ENCODE measurements at places on chromosomes 4 and X.
A peak's percentile ranks its signal among the peaks of the same experiment; 100 is the strongest.

DNA sequence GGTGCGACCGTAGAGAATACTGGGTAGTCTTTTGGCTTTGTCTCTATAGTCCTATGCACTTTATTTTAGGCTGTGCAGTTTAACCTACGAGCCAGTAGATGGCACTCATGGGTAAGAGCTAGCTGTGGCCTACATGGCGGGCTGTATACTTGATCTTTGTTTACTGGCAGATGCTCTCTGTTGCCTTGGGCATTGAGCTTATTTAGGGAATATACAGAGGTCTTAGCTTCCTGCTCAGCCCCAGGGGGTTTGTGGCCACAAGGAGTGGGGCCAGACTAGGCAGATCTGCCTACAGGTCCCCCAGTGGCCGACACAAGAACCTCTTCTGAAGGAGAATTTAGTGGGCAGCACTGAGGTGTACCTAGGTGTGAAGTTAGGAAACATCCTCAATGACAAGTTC lies 227.6 kb upstream of the HDX start:
- DNase-seq = no peak

- no peak for DNase-seq
Measured at GRCh38 chr4:15317246-15317645, 110.6 kb upstream of the C1QTNF7 start.

DNA sequence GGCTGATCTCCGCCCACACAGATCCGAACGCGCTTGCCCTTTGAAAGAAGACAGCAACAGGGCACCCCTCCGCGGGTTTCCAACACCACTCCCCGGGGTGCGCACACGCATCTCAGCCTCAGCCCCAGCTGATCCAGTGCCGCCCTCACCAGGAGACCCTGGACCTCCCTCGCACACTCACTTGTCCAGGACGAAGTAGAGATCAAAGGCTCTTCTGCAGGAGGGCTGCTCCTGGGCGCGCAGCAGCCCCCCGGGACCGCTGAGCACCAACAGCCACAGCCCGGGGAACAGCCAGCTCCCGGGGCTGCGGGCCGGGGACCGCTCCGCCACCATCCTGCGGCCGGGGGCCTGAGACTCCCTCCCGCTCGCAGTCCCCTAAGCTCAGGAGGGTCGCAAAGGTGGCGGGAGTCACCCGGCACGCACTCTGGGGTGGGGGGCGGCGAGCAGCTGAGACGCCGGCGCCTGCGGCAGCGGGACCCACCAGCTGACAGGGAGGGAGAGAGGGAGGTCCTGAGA lies 743 bp downstream of the ANTXR2 start:
- peak; percentile 62 for DNase-seq

GRCh38 chr4:140066031-140066930 lies 87.7 kb downstream of the MAML3 start:
- no peak for DNase-seq

GRCh38 chr4:890036-890695 lies 42.0 kb downstream of the GAK start:
- no peak for DNase-seq

DNA sequence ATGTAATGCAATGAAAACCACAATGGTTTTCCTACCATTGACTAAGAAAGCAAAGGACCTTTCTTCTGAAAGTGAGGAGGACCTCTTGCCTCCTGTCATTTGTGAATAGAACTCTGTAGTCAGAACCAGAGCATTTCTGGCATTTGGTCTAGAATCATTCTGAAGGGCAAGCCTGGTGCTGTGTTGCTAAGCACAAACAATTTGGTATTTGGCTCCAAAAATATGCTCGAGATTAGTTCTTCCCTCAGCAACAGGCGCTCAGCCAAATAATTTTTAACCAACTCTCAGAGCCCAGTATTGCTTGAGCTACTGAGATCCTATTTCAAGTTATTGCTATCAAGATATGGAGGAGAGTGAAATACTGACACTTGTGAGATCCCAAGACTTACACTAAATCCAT lies 71.0 kb downstream of the SNCA start:
- DNase-seq = no peak

DNA sequence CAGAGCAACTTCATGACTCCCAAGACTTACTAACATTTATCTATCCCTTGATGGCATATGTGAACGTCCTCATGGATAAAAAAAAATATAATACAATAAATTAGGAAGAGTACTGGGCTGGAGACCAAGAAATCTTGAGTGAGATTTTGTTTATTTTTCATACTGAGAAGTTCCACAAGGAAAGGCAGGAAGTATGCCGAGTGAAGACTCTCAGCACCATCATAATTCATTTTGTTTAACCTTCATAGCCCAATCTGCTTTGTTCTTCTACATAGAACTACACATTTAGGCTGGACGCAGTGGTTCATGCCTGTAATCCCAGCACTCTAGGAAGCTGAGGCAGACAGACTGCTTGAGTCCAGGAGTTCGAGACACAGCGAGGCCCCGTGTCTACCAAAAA lies 198.3 kb downstream of the NSUN7 start:
- peak; percentile 30 for DNase-seq

- no peak for DNase-seq
Measured at GRCh38 chr4:58175024-58175423, 1064.8 kb upstream of the IGFBP7 start.

DNA sequence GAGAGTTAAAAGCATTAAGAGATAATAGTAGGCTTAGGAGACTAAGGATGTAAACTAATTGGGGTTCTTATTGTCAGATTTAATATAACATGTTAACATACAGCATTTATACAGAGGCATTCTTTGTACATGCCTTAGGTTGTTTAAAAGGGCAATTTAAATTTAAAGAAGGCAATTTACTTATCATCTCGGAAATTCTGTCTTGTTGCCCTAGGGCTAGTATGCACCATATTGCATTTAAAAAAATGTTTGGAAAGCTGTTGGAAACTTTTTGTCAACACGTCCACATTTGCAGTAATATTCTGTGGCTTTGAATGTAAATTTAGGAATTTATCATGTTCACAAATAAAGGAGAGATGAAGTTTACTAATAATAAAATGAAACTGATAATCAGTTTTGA lies 25.5 kb downstream of the GALNT7 start:
- no peak for DNase-seq

GRCh38 chr4:101254776-101255175 lies 92.5 kb downstream of the PPP3CA start:
- DNase-seq = no peak

- DNase-seq = no peak
Measured at GRCh38 chr4:153211986-153212728, 7.9 kb downstream of the TRIM2 start.

DNA sequence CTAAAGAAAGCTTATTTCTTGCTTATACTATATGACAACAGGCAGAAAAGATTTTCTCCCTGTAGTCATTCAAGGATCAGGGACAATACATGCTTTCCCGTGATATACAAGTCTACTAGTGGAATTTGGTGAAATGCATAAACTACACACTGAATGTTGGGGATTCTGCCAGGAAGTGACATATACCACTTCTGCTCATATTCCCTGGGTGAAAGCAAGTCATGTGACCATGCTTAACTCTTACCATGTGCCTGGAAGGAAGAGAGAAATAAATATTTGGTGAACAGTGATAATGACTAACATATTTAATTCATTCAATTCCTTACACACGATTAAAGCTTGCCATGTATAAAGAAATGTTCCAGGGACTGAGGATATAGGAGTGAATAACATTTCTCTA lies 534.6 kb downstream of the PPARGC1A start:
- no peak for DNase-seq

DNA sequence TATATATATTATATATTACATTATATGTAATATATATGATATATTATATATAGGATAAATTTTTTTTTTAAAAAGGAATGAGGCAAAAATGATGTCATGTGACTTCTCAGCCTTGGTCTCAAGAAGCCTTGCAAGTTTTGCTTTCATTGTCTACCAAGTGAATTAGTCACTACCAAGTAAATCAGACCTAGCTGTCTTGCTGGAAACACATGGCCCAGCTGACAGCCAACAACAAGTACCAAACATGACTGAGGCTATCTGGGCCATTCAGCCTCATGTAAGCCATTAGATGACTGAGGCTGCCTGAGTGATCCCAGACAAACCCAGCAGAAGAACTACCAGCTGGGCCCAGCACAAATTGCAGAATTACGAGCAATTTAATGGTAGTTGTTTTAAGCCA lies 44.9 kb downstream of the HAND2 start:
- DNase-seq = no peak

DNA sequence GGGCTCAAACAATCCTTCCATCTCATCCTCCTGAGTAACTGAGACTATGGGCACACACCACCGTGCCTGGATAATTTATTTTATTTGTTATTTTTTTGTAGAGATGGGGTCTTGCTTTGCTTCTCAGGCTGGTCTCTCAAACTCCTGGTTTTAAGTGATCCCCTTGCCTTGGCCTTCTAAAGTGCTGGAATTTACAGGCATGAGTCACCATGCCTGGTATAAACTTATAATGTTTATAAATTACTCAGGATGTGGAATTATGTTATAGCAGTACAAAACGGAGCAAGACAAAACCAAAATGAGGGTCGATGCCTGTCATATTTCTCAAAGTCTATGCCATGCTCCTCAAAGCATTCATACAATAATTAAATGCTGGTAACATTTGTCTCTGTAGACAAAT lies 29.8 kb upstream of the TEX13C start:
- DNase-seq = no peak

- no peak for DNase-seq
Measured at GRCh38 chr4:54800831-54801530, 143.2 kb downstream of the KIT start.

- no peak for DNase-seq
Measured at GRCh38 chr4:154529728-154530519, 20.3 kb downstream of the PLRG1 start.

- no peak for DNase-seq
Measured at GRCh38 chr4:13836946-13837912, 209.7 kb upstream of the BOD1L1 start.

DNA sequence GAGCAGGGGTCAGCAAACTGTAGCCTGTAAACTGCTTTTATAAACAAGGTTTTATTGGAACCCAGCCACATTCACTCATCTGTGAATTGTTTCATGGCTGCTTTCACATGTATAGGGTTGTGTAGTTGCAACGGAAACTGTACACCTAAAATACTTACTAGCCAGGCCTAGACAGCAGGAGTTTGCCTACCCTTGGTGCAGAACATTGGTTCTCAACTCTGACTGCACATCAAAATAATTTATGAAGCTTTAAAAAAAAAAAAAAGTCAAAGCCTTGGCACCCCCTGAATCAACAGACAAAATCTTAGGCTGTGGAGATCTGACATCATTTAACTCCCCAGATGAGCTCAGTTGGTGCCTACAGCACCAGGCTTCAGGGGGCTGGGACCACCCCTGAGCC lies 27.8 kb downstream of the ADGRA3 start:
- DNase-seq = no peak

DNA sequence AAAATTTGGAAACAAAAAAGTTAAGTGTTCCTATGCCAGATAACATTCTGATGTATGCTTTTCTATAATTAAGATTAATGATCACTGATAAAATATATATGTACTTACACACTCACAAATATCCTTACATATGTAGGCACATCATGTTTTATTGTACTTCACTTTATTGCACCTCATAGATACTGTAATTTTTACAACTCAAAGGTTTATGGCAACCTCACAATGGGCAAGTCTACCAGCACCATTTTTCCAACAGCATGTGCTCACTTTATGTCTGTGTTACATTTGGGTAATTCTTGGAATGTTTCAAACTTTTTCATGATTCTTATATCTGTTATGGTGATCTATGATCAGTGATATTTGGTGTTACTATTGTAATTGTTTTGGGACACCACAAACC lies 57.8 kb upstream of the GPRIN3 start:
- DNase-seq = no peak

GRCh38 chr4:111639876-111640275 lies 505.4 kb upstream of the FAM241A start:
- no peak for DNase-seq

- DNase-seq = no peak
Measured at GRCh38 chr4:153223930-153224329, 19.7 kb downstream of the TRIM2 start.

DNA sequence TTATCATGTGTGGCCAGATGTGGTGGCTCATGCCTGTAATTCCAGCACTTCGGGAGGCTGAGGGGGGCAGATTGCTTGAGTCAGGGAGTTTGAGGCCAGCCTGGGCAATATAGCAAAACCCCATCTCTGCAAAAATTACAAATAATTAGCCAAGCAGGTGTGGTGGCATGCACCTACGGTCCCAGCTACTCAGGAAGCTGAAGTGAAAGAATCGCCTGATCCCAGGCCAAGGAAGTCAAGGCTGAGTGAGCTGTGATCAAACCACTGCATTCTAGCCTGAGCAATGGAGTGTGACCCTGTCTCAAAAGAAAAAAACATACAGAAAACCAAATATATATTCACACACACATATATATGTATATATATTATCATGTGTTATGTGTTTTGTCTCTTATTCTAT lies 15.0 kb downstream of the APELA start:
- DNase-seq = no peak

GRCh38 chr4:17773135-17773698 lies 8.2 kb downstream of the FAM184B start:
- DNase-seq = no peak

- DNase-seq = no peak
Measured at GRCh38 chr4:19592391-19592790, 659.3 kb upstream of the SLIT2 start.

GRCh38 chrX:150719621-150720020 lies 26.4 kb downstream of the MTMR1 start:
- DNase-seq = no peak

- no peak for DNase-seq
Measured at GRCh38 chrX:107706309-107706708, 69.3 kb downstream of the TSC22D3 start.

DNA sequence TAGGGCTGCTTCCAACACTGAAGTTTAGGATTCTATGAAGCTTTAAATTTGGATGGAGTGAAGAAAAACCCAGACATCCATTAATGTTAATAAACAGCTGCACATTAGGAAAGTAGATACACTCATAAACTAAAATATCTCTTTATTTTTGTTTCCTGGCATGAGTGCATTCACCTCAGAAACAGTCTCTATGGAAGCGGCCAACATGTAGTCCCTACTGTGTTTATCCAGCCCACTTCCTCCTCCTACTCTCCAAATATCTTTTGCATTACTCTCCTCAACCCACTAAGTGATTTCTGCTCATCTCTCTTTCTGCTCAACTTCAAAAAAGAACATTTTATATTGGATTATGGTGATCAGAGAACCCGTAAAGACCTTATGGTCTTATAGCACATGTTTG lies 180.3 kb upstream of the MXRA5 start:
- DNase-seq = no peak

GRCh38 chr4:64727960-64728359 lies 318.7 kb upstream of the TECRL start:
- no peak for DNase-seq

Data from right atrium auricular region (tissue), 2 donors.